Dermis blood vessel endothelial cell (primary cell): ENCODE measurements at places on chromosomes 16 and 17. TPM values are rescaled to one million over a fixed set of nuclear protein-coding genes. Genes with fewer than 3 reads are reported as not detected.

Gene KRTAP4-1
- total RNA-seq, result not detected in 2 replicates

Gene SPATA22
- under 0.01 and 0.23 TPM in 2 replicates for total RNA-seq

Gene CD300LB
- not detected in 2 replicates for total RNA-seq

Gene KCNJ2
- 2.7 and 11.6 TPM in 2 replicates for total RNA-seq

Gene KRTAP9-8
- not detected in 2 replicates for total RNA-seq

Gene TPSG1
- total RNA-seq, result not detected in 2 replicates

Gene AIPL1
- total RNA-seq, result not detected in 2 replicates

Gene ABCC12
- not detected in 2 replicates for total RNA-seq

Gene CDR2L
- 19.1 and 23.5 TPM in 2 replicates for total RNA-seq

Gene SLC38A8
- not detected in 2 replicates for total RNA-seq

Gene MYH3
- 0.34 and 0.51 TPM in 2 replicates for total RNA-seq

Gene ST6GALNAC1
- total RNA-seq, result not detected in 2 replicates

Gene FBXL16
- 0.05 TPM in 1 of 2 replicates, not detected in the other for total RNA-seq

Gene TAT
- total RNA-seq, result not detected in 2 replicates

Gene MYH11
- total RNA-seq, result 0.05 TPM in 1 of 2 replicates, not detected in the other

Gene NPB
- total RNA-seq, result 0.28 TPM in 1 of 2 replicates, not detected in the other

Gene PPL
- total RNA-seq, result 3.6 and 7.0 TPM in 2 replicates

Gene TBC1D3G
- not detected in 2 replicates for total RNA-seq

Gene FBXO31
- total RNA-seq, result 24.4 and 36.1 TPM in 2 replicates

Gene FAM83G
- 12.9 and 15.1 TPM in 2 replicates for total RNA-seq

Gene PIP4K2B
- 55.3 and 76.7 TPM in 2 replicates for total RNA-seq

Gene OSGIN1
- 0.68 and 1.4 TPM in 2 replicates for total RNA-seq

Gene SLC13A2
- total RNA-seq, result not detected in 2 replicates

Gene KLHL10
- 0.05 TPM in 1 of 2 replicates, not detected in the other for total RNA-seq

Gene CDH15
- total RNA-seq, result 0.05 TPM in 1 of 2 replicates, not detected in the other

Gene C17orf50
- total RNA-seq, result not detected in 2 replicates

Gene C17orf78
- not detected in 2 replicates for total RNA-seq

Gene FN3K
- 7.0 and 8.5 TPM in 2 replicates for total RNA-seq

Gene CHST5
- not detected in 2 replicates for total RNA-seq

Gene ADAD2
- not detected in 2 replicates for total RNA-seq

Gene RNF157
- total RNA-seq, result 0.34 and 0.74 TPM in 2 replicates

Gene ANKRD40CL
- total RNA-seq, result not detected in 2 replicates

Gene ARL5C
- not detected in 2 replicates for total RNA-seq

Gene KRT17
- 2.0 and 3.7 TPM in 2 replicates for total RNA-seq

Gene CACNG5
- not detected in 2 replicates for total RNA-seq

Gene KCNG4
- total RNA-seq, result not detected in 2 replicates

Gene BMERB1
- 12.5 and 12.6 TPM in 2 replicates for total RNA-seq

Gene CHP2
- total RNA-seq, result not detected in 2 replicates

Gene SOX8
- total RNA-seq, result 0.33 and 0.85 TPM in 2 replicates

Gene ACSM2A
- under 0.01 TPM in 1 of 2 replicates, not detected in the other for total RNA-seq

Gene CLEC19A
- not detected in 2 replicates for total RNA-seq
